ENCODE measurements at places on chromosomes 2 and 18.

DNA sequence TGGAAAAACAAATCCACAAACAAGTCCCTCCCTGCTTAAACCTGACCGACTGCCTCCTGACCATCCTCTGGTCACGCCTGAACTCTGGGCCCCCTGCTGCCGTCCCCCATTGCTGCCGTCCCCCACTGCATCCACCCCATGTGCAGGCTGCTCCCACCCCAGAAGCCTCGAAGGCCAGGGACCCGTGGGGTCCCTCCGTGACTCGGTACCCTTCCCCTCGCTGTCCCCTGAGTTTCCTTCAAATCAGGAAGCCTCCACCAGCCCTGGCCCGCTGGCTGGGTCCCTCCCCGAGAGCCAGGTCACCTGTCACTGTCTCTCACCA is 17.9 kb upstream of the AGXT start:
- DNase-seq = no peak

GRCh38 chr18:48932822-48933510 is 17.8 kb downstream of the SMAD7 start:
- DNase-seq = no peak

- DNase-seq = no peak
Observed at GRCh38 chr2:226983895-226984749, 148.3 kb downstream of the RHBDD1 start.

DNA sequence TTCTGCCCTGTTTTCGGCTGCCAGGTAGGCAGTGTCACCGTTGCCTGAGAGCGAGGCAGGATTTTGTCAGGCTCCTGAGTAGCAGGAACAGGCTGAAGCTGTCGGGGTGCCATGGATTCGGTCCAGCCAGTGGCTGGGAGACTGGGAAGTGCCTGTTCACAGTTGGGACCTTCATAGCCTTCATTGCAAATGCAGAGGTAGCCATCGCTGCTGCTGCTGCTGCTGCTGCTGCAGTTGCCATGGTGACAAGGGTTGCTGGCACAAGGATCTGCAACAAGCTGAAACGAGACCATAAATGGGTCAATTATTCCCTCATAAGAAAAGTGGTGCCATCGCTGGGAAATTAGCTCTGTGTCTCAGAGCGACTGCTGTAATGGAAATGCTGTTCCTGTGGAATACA is 122.7 kb downstream of the DNER start:
- DNase-seq = no peak

- no peak for DNase-seq
Observed at GRCh38 chr2:174615871-174616436, 18.4 kb upstream of the WIPF1 start.

- no peak for DNase-seq
Observed at GRCh38 chr18:26706911-26707351, 158.6 kb downstream of the AQP4 start.

DNA sequence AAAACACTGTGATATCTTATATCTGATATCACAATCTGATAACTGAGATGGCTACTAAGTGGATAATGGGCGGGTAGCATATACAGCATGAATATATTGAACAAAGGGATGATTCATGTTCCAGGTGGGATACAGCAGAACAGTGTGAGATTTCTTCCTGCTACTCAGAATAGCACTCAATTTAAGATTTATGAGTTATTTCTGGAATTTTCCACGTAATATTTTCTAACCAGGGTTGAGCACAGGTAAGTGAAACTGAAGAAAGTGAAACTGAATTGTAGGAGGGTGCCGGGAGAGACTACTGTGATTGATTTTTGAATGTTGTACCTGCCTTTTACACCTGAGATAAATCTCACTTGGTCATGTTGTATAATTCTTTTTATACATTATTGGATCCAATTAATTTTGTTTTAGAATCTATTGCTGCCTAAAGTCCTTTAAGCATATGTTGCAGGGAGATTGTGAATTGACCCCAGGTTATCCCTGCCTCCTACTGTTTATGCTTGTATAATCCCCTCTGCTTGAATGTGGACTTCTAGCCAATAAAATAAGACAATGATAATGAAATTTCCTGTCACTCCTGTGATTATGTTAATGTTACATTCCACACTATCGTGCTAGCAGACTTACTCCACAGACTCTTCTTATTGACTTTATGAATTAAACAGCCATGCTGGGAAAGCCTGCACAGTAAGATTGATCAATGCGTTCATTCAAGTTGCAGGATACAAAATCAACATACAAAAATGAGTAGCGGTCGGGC is 67.6 kb upstream of the RBBP8 start:
- no peak for DNase-seq

GRCh38 chr18:63879709-63880108 is 7.8 kb upstream of the SERPINB2 start:
- no peak for DNase-seq

DNA sequence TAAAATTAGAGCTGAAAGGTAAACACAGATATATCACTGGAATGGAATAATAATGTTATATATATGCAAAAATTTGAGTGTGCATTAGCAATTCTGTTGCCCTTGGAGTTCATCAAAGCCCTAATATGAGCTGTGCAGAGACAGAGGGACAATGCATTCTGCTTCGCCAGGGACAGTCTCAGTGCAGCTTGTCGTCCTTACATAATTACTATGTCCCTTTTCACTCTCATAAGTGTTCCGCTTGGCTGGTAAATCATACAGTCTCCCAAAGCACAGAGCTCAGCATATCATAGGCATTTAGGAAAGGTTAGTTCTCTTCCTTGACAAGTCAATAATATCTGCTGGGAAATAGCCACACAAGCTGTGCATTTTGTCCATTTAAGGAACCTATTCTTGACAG is 30.7 kb downstream of the MAPK4 start:
- DNase-seq = no peak
